ENCODE measurements at places on chromosomes 11 and 22. TPM values are rescaled to one million over a fixed set of nuclear protein-coding genes. Genes with fewer than 3 reads are reported as not detected.

The BTG4 gene
- not detected for total RNA-seq

The HINFP gene
- total RNA-seq, result 23.0 TPM

- no peak overlapping the region for H3K4me3 ChIP-seq
- peaks cover 4% of the 10 kb centered on the region for H3K4me1 ChIP-seq
- peak overlapping the region; percentile 18 for H3K27ac ChIP-seq
- H3K27me3 ChIP-seq, result no peaks in the 10 kb centered on the region
Observed at GRCh38 chr22:46195487-46196165, 45.3 kb downstream of the PPARA start.

- H3K4me3 ChIP-seq, result no peak overlapping the region
- H3K4me1 ChIP-seq, result no peaks in the 10 kb centered on the region
- no peak for DNase-seq
- H3K36me3 ChIP-seq, result no peaks in the 10 kb centered on the region
Observed at GRCh38 chr22:33883561-33883960, 36.7 kb downstream of the LARGE1 start.

DNA sequence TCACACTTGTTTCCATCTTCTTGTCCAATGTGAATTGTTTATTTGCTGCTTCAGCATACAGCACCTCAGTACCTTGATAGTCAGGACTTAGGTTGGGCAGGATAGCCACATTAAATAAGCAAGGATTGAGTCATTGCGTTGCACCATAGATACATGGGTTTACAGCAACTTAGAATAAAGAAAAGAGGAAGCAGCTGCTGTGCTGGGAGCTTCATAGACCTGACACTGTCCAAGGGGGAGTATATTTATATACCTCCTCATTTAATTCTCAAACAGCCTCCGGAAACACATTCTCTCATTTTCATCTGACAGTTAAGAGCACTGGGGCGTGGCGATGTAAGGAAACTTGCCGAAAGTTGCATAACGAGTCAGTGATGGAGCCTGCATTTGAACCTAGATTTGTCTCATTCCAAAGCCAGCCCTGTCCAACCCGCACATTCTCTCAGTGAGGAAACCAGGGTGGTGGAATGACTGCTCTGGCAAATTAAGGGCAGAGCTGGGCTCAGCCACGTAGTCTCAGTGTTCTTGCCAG is 42.2 kb downstream of the UBASH3B start:
- H3K36me3 ChIP-seq, result no peaks in the 10 kb centered on the region
- DNase-seq, result no peak
- H3K27me3 ChIP-seq, result no peaks in the 10 kb centered on the region
- no peak overlapping the region for H3K4me3 ChIP-seq
- H3K27ac ChIP-seq, result peak overlapping the region; percentile 12
- H3K4me1 ChIP-seq, result no peaks in the 10 kb centered on the region

Measured in tibial nerve (tissue), 4 donors.